Esophagus squamous epithelium (tissue), 5 donors: ENCODE measurements at places on chromosomes 6 and 20. TPM values are rescaled to one million over a fixed set of nuclear protein-coding genes. Genes with fewer than 3 reads are reported as not detected.

GRCh38 chr6:165184192-165184979 is 125.0 kb downstream of the C6orf118 start:
- no peak for DNase-seq

GRCh38 chr6:16163066-16163465 is 34.2 kb downstream of the MYLIP start:
- no peak for DNase-seq

The SLC22A2 gene
- not detected for total RNA-seq

DNA sequence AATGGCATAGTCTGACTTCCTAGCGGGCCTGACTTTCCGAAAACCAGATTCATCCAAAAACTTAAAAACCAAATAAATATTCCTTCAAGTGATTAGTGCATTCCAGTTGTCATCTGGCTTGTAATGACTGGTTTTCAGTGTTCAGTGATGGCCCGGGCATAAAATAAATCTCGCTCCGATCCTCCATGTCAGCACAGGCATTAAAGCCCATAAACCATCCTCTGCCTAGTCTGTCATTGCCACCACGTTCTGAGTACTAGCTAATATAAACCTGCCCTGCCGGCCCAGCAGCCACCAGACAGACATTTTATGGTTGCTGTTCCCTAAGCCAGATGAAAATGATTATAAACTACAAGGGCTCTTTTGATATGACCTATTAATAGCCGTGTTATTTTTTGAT is 232.3 kb upstream of the GMDS start:
- DNase-seq = no peak

- no peak for DNase-seq
Measured at GRCh38 chr6:131758920-131759319, 48.1 kb upstream of the CTAGE9 start.

GRCh38 chr20:3011752-3012151 is 31.7 kb upstream of the GNRH2 start:
- DNase-seq = no peak

DNA sequence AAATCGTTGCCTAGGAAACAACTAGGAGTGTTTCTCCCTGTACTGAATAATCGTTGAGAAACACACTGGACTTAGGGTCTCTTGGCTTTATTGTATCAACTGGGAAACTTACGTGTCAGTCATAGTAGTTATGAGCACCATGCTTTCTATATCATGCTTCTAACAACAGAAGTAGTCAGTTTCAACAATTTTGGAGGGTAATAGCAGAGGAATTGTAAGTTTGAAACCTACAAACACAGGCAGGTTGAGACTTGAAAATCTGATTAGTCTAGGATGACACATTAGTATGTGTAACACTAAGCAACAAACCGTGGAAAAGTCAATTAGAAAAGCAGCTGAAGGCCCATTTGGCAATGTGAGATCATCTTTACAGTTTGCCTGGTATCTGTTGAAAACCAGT is 43.9 kb upstream of the FABP7 start:
- no peak for DNase-seq
